Fibroblast of skin of back (primary cell): ENCODE measurements at places on chromosomes 7 and 10.
A peak's percentile ranks its signal among the peaks of the same experiment; 100 is the strongest.

GRCh38 chr10:100586959-100587358 is 51.2 kb downstream of the HIF1AN start:
- no peak for DNase-seq

DNA sequence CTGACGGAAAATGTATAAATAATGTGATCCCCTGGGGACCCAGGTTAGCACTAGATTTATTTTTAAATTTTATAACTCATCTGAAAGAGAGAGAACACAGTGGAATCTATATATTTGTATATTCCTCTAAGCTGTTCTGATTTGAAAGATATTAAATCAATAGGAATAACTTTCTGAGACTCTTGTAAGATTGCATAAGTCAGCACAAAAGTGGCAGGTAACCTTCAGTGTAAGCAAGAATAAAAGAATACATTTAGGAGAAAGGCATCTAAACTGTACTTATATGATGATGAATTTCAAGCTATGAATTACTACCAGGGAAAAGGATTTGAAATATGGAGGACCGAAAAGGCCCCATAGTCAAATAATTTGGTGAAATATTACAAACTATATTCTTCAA is 112.8 kb downstream of the TBXAS1 start:
- DNase-seq, result no peak

DNA sequence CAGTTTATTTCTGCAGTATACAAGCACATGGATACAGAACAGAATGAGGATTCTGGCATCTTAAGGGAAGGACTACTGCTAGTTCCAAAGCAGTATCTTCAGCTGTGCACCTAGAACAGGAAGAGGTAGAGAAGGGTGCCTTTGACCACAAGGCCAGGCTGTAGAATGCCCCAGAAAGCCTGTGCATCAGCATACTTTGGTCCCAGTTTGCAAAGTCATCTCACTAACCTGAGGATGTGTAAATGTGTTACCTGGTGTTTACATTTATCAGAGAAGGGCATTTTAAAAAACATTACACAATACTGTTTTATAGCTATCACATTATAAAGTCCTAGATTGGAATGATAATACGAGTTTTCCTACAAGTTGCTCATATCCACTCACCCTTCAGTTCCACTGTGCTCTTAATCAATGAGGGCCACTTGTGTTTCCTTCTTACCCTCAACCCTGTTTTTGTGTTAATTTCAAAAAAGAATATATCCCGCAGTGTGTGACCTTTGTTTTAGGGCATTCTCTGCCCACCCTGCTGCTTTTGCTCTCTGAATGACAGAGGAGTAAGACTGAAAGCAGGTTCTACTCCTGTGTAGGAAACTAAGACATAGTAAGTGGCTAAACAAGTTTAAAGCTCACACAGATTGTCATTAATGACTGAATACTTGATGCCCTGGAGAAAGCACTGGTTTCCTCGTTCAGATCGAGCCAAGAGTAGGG is 3.4 kb downstream of the SLC35G1 start:
- DNase-seq, result no peak

DNA sequence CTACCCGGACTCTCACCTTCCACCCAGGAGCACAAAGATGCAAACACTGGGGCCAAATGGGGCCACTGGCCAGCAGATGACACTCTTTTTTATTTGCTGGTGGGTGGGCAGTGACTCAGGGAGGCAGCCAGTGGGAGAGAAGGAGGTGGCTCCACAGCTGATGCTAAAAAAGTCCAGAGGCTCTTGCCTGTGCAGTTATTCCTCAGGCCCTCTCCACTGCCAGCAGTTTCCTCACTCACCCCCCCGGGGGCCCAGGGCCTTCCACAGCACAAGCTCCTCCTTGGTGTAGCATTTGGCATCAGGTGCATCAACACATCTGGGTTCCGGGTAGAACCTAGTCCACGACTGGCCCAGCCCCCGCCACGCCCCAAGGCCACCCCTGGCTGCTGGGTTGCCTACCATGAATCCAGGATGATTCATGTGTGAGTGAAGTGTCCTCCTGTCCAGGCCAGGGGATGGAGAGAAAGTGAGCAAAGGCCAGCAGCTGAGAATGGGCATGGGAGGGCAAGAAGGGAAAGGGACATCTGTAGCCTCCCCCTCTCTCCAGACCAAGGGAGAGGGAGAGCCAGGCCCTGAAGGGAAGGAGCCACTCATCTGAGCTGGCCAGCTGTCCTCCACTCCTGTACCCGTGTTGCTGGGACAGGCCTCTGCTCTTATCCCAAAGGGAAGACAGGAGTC is 1.7 kb upstream of the KCNH2 start:
- no peak for DNase-seq

GRCh38 chr10:99431190-99431760 is 851 bp upstream of the GOT1 start:
- DNase-seq, result peak; percentile 43

DNA sequence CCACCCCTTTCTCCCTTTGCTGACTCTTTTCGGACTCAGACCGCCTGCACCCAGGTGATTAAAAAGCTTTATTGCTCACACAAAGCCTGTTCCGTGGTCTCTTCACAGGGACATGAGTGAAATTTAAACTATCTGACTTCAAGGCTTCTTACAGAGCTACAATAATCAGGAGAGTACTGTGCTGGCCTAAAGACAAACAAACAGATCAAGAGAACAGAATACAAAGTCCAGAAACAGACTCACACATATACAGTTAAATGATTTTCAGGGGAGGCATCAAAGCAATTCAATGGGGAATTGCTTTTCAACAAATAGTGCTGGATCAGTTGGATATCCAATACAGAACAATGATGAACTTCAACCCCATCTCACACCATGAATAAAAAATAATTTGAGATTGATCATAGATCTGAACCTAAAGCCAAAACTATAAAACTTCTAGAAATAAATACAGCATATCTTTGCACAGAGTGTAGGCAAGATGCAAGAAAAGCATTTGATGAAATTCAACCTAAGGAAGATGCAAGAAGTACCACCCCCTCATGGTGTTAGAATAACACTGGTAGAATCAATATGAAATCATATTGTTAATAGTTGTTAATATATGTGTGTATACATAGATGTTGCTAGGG is 96.5 kb downstream of the ZFAND4 start:
- DNase-seq, result no peak

DNA sequence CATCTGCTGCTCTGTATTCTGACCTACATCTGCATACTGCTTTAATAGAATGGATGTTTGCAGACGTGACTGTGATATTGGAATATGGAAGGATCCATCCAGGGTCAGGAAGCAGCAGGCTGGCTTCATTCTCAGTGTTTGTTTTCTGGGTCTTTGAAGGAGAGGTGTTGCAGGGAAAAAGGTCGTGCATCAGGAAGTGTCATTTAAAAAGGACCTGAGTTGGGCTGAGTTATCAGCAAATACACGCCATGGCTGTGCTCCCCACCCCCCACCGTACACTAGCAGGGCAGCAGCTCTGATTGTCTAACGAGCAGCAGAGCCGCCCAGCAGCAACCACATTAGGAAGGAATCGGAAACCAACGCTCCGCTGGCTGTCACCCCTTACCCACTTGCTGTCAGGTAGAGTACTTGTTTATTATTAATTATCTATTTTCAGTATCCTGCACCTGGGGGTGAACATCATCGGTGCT is 63.1 kb upstream of the STEAP1B start:
- no peak for DNase-seq

- peak; percentile 37 for DNase-seq
Observed at GRCh38 chr7:137636376-137636775, 210.4 kb downstream of the DGKI start.

- DNase-seq, result no peak
Observed at GRCh38 chr10:97046456-97047082, 139.2 kb downstream of the SLIT1 start.

DNA sequence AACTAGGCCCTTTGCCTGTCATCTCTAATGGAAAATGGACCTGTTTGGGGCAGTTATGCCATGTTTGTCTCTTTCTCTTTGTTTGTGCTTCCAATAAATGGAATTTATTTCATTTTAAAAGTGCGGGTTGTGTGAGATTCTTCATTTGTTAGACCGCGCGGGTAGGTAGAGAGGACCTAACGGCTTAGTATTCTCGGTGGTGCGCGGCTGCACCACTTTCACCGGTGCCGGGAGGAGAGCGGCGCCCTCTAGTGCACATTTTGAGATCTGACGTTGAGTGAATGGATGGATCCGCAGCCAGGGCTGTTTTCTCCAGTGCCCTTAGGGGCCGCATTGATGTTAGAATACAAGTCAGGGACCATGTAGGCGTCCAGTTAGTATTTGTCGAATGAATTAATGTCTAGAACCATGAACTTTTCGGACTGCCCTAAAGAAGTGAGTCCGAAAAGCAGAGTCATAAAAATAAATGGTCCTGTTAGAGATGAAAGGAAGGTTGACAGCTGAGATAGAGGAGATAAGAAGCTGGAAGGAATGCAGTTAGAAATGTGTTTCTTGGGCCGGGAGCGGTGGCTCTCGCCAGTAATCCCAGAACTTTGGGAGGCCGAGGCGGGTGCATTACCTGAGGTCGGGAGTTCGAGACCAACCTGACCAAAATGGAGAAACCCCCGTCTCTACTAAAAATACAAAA is 29.3 kb upstream of the GIMAP8 start:
- DNase-seq, result peak; percentile 67

GRCh38 chr7:44535348-44536064 is 5.6 kb downstream of the NPC1L1 start:
- no peak for DNase-seq

DNA sequence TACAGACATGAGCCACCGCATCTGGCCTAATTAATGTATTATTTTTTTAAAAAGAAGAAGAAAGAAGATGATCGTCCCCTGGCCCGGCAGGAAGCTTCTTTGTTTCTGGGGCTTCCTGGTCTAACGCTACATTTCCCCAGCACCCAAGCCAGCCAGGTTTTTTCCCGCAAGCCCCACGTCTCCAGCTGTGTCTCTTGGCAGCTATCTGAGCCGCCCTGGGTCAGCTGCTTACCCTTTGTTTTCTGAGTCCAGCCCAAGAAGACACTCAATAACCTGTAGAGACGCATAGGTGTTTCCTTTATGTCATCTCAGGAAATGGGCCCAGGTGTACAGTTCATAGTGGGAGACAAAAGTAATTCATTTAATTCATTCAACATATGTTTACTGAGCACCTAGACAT is 110.2 kb downstream of the MTPAP start:
- no peak for DNase-seq

DNA sequence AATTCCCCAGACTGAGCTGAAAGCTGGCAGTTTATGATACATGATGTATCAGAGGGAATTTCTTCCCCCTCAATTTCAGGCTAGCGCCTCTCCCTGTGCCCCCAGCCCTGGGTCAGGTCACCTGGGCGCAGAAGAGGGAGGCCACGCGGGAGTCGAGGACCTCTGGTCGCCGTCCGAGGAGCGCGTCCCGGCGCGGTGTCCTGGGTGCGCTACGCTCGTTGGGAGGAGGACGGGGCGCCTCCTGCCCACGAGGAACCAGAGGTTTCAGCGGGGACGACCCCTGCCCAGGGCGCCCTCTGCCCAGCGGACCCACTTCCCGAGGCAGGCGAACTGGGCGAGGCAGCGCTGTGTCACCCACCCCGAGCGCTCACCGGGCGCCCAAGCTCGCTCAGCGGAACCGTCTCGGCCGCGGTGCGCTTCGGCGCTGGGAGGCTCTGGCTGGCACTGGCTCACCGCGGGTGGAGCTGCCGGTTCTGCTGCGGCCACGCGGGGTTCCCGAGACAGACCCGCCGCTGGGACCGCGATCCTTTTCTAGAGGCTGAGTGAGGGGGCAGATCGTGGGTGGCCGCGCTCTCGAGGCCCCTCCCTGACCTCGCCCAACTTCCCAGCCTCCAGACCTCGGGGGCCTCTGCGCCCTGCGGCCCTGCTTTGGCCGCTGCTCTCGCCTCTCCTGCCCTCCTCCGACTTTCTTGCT is at the start of gene FAM237B:
FAM237B (minus strand) TSS at position 504 of the 694 bp plus-strand sequence. CDS start 1,556 bp downstream, outside the sequence.
- peak; percentile 36 for DNase-seq

DNA sequence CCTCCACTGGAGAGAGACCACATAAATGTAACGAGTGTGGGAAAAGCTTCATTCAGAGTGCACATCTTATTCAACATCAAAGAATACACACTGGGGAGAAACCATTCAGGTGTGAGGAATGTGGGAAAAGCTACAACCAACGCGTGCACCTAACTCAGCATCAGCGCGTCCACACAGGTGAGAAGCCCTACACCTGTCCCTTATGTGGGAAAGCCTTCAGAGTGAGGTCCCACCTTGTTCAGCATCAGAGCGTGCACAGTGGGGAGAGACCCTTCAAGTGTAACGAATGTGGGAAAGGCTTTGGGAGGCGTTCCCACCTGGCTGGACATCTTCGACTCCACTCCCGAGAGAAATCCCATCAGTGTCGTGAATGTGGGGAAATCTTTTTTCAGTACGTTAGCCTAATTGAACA is 20.6 kb downstream of the FAM200A start:
- DNase-seq, result no peak

DNA sequence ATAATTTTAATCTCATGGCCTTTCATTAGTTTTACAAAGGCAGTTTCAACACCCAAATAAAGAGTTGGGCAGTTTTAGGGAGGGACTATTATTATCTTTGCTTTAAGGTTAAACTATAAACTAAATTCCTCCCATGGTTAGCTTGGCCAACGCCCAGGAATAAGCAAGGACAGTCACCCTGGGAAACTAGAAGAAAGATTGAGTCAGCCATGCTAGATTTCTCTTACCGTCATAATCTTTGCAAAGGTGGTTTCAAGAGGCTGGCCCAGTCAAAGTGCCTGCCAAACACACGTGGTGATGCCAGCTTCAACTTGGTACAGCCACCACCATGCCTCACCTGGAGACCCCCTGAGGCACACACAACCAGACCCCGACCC is 317.4 kb upstream of the SP8 start:
- DNase-seq, result no peak

- DNase-seq, result no peak
Observed at GRCh38 chr7:25967278-25968204, 184.5 kb upstream of the NFE2L3 start.

- no peak for DNase-seq
Observed at GRCh38 chr7:9698375-9698774, 1265.0 kb downstream of the NXPH1 start.

DNA sequence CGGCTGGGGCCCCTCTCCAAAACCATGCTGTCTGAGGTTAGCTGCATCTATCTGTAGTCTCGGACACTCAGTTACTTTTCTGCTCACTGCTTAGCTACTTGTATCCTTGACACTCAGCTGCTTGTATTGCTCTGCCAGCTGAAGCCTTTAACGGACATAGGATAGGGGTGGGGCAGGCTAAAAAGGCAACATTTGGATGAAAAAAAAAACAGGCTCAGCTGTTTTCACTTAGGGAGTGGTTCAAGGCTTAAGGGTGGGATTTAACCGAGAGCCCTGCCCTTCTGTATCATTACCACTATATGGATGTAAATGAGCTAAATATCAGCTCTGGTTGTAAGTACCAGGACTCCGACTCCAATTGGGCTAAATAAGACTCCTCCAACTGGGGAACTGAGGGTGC is 28.6 kb downstream of the LSMEM1 start:
- DNase-seq, result peak; percentile 7

- DNase-seq, result peak; percentile 100
Observed at GRCh38 chr10:93458821-93459257, 23.3 kb downstream of the MYOF start.

GRCh38 chr10:76916536-76916935 is 721.1 kb downstream of the KCNMA1 start:
- DNase-seq, result no peak
